ENCODE measurements at places on chromosomes 2 and 18.
A peak's percentile ranks its signal among the peaks of the same experiment; 100 is the strongest.

DNA sequence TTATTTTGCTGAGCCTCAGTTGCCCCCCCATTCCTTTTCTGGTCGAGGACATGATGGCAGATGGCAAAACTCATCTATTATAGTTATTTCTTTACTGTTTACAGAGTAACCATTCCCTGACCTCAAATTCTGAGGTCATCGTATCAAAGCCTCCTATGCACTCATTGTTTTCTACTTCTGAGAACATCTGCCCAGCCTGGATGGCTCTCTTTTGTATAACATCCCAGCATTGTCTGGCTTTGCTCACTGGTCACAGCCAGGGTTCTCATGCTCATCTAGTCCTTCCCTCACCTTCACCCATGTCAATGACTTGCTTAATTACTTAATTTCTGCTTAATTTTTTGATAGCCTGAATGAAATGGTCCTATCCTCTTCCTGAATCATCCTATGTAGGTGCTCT is 472.1 kb downstream of the PARD3B start:
- no peak for DNase-seq

DNA sequence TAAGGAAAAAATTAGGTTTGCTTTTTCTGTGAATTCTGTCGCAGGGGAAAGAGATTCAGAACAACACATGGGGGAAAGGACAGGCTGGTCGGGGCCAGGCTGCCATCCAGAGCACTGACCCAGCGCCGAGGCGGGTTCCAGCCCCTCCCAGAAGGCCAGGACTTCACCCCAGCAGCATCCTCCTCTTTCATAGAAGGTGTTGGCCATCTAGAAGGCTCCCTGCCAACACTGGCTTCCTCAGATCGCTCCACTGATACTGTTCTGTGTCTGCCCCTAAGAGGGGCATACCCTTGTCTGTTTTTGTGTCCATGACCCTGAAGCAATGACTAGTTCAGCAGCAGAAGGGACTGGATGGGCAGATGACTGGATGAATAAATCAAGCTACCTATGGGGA is 144.5 kb downstream of the HDAC4 start:
- no peak for DNase-seq

- DNase-seq, result no peak
These were observed 23.8 kb downstream of the KCNK3 start for GRCh38 chr2:26716340-26716739.

- DNase-seq, result no peak
These were observed 752.8 kb upstream of the CELF4 start for GRCh38 chr18:38318416-38318815.

- DNase-seq, result no peak
These were observed 375.0 kb downstream of the RNF144A start for GRCh38 chr2:7292154-7292691.

DNA sequence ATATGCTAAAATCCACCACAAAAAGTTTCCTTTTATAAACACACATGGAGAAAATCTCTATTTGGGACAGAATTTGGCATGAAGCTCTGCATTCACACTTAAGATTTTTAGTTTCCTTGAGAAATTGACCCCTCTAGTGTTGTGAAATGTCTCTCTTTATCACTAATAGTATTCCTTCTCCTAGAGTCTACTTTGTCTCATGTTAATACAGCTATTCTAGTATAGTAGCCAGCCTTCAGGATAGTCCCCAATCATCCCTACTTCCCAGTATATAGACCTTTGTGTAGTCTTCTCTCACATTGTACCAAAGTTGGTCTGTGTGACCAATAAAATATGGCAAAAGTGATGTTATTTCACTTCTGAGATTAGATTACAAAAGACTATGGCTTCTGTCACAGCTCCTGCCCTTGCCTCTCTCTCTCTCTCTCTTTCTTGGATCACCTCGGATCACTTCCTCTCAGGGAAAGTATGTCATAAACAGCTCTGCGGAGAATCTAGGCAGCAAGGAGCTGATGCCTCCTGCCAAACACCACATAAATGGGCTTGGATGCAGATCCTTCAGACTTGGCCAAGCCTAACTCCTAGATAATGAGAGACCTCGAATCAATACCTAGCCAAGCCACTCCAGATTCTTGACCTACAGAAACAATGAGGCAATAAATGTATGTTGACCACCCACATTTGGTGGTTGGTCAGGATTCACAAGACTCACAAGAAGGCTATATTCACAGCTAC is 59.7 kb upstream of the NABP1 start:
- no peak for DNase-seq

GRCh38 chr2:6694555-6694954 is 171.2 kb downstream of the CMPK2 start:
- no peak for DNase-seq

GRCh38 chr18:10046178-10046807 is 132.5 kb downstream of the VAPA start:
- no peak for DNase-seq

GRCh38 chr2:31888550-31888949 is 122.3 kb downstream of the MEMO1 start:
- no peak for DNase-seq

GRCh38 chr2:86764661-86765309 is 25.9 kb downstream of the CD8A start:
- DNase-seq, result no peak

DNA sequence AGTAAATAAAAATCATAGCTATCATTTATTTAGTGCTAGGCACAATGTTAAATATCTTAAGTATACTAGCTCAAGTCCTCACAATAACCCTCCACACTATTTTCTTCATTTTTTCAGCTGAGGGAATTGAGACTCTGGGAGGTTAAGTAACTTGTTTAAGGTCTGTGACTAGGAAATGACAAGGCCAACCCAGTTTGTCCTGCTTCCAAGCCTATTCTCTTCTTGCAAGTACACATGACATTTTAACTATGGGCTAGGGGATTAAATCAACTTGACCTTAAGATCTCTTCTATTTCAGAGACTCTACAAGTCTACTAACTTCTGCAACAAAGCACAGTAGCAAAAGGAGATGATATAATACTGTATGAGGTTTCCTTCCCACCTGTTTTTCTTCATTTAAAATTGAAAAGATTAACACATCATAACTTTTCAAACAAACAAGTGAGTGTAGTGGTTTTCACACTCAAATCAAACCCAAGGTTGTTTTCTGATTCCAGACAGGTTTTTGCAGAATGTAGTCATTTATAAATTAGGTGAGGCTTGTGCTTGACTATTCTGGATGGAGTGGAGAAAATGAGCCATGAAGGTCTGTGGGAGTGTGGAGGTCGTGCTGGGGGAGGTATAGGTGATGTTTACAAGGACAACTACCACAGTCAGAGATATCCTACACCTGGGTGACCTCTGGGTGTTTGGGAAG is 57.0 kb downstream of the CD28 start:
- DNase-seq, result no peak

GRCh38 chr2:63740943-63741342 is 100.8 kb upstream of the UGP2 start:
- no peak for DNase-seq

- no peak for DNase-seq
These were observed 7.1 kb upstream of the UPP2 start for GRCh38 chr2:158094487-158095092.

DNA sequence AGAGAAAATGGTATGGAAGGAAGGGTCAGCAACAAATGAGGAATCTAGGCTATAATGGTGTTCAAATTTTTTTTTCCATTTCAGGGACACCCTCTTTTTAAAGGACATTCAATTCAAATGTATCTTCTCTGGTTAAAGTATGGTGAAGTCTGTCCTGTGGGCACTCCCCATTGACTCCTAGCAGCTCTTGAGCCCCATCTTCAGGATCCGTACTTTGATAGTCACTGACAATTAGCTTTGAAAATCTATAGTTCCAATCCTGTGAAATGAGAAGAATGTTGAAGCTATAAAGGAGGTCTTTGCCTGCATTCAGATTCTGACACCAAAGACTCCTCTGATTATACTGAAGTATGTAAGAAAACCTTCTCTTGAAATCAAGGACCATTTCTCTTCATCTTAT is 43.3 kb downstream of the KCNH7 start:
- no peak for DNase-seq

DNA sequence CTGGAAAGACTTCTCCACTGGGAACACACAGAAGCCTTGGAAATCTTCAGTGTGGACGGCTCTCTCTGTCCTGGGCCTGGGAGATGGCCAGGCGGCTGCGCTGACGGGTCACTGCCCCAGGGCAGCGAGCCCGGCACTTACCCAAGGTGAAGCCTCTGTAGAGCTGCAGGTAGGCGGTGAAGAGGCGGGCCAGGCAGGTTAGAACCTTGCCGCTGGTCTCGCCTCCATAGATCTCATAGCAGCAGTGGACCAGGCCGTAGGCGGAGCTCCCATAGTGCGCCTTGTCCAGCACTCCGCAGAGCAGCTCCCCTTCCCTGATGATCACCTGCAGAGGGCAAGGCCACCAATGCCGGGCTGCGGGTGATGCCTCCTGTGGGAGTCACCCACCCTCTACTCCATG is 53.0 kb downstream of the POLR1A start:
- DNase-seq, result no peak

GRCh38 chr2:45026924-45027450 is 17.7 kb upstream of the SIX2 start:
- DNase-seq, result no peak

- DNase-seq, result peak; percentile 3
These were observed 52.2 kb upstream of the KCNH7 start for GRCh38 chr2:162890690-162891311.

GRCh38 chr2:167863377-167863776 is 384.0 kb downstream of the STK39 start:
- DNase-seq, result no peak

DNA sequence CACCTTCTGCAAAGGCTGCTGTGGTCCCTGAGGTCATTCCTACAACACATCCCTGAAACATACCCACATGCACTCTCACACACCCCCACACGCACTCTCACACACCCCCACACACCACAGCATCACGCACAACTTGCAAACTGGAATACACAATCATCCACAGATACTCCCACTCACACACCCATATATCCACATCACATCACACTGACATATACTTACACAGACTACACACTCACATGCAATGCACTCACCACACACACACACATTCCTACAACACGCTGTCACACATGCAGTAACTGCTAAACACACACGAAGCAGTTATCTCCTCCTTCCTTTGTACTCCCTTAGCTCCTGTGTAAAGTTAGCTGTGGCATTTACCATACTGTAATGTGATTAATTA is 57.1 kb upstream of the PKDCC start:
- no peak for DNase-seq

DNA sequence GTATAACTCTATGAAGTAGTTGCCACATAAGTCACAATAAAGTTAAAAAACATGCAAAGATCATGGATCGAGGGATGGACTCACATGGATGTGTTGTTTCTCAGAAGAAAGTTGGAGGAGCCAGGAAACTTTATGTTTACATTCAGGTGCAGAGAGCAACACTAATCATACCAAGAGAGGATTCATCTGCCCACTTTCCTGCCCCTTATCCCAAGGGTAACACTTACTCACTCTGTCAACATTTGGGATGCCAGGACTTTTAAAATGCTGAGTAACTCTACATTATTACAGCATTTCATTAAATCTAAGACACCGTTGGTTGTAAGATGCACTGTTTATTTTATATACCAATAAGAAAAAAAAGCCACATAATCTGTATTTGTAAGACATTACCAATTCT is 170.4 kb downstream of the KCNE4 start:
- DNase-seq, result no peak

DNA sequence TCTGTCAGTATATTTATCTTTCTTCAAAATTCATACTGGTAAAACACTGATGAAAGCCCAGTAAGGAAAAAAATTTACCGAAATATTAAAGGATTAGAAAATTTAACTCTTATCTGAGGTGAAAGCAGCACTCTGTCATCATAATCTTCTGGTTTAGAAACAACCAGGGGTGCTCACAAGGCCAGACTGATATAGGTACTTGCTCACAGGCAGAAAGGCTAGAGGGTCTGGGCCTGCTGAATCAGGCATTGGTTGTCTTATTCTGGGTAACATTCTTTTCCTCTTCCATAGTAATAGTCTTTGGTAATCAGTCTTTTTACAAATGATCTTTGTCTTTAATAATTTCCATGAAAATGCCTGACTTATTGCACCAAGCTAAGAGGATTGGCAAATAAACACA is 221.4 kb upstream of the TFPI start:
- no peak for DNase-seq
